ENCODE measurements at places on chromosomes 3 and 15.

GRCh38 chr3:56484525-56485032 lies 16.3 kb upstream of the ERC2 start:
- no peak for DNase-seq

- no peak for DNase-seq
Measured at GRCh38 chr15:101189409-101190091, 62.3 kb downstream of the CHSY1 start.

- no peak for DNase-seq
Measured at GRCh38 chr15:32698773-32699390, 18.9 kb upstream of the GREM1 start.

- DNase-seq: no peak
Measured at GRCh38 chr3:17030956-17031652, 146.3 kb downstream of the PLCL2 start.

GRCh38 chr3:195154111-195154791 lies 116.7 kb downstream of the XXYLT1 start:
- no peak for DNase-seq

DNA sequence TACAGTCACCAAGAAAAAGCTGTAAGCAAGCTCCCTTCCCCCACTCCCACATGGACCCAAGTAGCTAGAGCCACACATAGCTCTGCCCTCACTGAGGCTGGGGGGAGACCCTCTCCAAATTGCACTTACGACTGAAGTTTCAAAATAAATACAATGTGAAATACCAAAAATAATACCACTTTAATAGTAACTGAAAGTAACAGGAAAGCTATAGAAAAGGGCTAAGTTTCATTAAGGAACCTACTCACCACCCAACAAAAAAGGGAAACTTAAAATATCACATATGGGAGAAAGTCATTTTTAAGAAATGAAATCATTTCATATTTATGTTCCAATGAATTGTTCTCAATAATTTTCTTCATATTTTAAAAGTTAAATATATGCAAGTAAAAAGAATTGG lies 130.4 kb upstream of the UBE2E2 start:
- DNase-seq: no peak

GRCh38 chr3:39413691-39414420 lies 7.3 kb downstream of the RPSA start:
- no peak for DNase-seq

DNA sequence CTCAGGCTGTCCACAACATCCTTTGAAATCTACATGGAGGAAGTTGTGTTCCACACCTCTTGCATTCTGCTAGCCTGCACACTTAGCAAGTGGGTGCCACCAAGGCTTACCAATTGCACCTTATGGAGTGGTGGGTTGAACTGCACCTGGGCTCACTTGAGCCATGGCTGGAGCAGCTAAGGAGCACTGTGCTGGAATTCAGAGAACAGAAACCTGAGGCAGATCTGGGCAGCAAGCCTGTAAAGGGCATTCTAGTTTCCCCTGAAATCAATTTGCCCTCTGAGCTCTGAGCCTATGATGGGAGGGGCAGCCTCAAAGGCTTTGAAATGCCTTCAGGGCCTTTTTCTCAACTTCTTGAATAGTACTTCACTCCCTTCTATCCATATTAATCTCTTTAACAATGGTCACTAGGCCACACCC lies 18.0 kb downstream of the BTLA start:
- no peak for DNase-seq

GRCh38 chr3:127682561-127682960 lies 9.8 kb downstream of the ABTB1 start:
- DNase-seq: no peak

- no peak for DNase-seq
Measured at GRCh38 chr3:108136561-108137459, 46.0 kb upstream of the CD47 start.

GRCh38 chr15:58222679-58223078 lies 84.5 kb downstream of the AQP9 start:
- no peak for DNase-seq

- DNase-seq: no peak
Measured at GRCh38 chr3:72408983-72409779, 439.1 kb downstream of the SHQ1 start.

DNA sequence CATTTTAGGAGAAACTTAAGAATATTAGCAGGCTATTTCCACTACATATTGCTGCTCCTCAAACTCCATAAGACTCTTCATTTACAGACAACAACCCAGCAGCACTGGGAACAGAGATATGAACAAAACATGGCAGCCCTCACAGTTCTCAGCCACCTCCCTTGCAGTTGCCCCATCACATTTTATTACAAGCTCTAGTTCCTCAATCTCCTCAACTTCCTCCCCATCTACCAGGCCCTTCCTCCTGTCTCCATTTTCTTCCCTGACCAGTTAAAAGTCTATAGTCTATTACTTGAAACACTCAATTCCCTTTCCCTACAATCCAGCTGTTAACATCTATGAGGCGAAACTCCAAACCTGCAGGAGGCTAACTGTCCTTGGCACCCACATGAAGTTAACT lies 412.5 kb downstream of the TBC1D5 start:
- no peak for DNase-seq

DNA sequence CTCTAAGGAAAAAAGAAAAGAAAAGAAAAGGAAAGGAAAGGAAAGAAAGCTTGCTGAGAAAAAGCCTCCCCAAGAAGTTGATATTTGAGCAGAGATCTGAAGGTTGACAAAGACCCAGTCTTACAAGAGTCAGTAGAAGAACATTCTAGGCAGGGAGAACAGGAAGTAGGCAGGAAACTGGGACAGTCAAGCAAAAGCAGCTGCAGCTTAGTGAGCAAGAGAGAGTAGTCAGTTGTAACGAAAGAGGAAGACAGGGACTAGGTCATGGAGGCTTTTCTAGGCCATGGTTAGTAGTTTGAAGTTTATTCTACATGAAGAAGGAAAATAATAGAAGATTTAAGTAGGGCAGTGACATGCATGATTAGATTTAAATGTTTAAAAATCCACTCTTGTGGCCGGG lies 31.8 kb upstream of the KLHL6 start:
- no peak for DNase-seq

DNA sequence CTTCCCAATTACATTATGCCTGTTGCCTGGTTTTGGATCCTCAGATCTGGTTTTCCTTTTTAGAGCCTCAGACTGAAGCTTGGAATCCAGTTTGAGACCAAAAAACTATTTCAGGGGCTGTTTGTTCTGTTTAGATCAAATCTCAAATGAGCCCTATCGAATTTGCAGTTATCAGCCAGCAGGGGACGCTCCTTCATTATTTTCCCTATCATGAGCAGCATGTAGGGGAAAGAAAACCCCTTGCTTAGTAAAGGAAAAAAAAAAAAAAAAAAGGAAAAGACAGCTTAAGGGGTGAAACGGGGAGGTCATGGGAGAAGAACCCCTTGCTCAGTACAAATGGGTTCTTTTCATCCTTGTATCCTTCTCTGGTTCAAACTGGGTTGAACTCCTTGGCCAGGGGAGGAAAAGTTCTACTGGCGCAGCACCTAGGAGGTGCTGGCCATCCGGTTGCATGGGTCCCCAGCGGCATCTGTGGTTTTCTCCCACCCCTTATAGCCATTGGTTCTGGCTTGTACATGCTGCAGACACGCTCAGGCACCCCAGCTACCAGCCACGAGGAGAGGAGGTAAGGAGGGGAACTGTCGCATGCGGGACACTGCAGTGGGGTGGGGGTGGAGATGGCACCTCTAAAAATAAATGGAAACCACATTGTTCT lies 1375.1 kb upstream of the ALCAM start:
- no peak for DNase-seq

GRCh38 chr3:50502584-50503423 lies 630 bp downstream of the CACNA2D2 start:
- DNase-seq: peak; percentile 39

DNA sequence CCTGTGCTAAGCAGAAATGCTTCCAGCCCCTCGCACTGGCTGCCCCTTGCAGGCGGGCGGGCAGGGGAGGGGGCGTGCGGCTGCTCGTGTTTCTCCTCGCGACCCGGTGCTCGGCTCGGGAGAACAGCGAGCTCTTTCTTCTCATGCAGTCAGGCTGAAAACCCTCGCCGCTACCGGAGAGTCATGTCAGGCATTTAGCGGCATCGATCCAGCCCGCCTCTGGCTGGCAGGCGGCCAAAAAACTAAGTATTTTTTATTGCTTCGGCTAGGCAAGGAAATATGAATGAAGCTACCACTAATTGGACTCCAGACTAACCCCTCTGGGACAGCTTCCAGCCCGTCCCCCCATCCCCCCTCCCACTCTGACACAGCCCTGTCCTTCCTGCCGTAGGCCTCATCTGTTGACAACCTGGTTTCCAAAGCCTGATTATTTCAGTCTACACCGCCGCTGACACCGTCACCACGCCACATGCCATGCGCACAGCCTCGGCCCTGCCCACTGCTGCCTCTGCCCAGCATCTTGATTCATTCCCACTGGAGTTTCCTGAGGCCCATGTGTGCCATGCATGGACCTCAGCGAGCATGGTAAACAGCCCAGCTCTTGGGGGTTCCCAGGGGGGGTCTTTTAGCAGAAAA lies 35.3 kb downstream of the TLE3 start:
- no peak for DNase-seq

DNA sequence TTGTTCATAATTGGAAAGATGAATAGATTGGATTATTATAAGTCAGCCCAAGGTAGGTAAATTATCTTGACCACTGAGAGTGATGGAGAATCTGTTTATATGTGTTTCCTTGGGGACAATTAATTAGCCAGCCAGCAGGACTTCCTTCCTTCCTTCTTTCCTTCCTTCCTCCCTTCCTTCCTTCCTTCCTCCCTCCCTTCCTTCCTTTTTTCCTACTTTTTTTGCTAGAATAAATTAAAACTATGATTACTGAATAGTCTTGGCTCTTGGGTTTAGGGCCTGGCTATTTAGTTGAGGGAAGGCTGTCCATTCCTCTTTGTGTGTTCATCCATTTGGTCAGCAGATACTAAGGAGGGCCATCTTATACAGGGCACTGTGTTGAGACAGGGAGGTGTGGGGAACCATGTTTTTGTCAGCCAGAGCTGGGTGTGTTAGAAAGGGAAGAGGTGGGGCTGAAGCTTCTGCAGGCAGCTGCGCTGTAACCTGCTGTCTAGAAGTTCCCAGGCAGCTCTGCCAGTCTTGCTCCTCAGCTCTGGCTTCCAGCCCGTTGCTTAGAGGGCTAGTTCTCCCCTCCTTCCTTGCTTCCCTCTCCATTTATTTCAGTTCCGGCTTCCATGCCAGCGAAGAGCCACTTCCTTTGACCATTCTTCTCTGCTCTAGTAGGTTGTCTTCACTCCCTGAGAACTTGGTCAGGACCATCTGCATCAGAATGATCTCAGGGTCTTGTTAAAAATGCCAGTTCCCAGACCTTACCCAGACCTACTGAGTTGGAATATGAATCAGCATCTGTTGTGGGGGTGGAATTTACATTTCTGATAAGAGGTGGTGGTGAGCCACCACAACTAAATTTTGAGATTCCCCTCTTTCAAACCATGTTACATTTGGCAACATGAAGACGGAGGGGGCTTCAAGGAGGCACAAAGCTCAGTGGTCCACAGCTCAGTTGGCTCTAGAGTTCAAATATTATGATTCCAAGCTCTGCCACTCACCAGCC lies 113.9 kb downstream of the DGKG start:
- DNase-seq: no peak

DNA sequence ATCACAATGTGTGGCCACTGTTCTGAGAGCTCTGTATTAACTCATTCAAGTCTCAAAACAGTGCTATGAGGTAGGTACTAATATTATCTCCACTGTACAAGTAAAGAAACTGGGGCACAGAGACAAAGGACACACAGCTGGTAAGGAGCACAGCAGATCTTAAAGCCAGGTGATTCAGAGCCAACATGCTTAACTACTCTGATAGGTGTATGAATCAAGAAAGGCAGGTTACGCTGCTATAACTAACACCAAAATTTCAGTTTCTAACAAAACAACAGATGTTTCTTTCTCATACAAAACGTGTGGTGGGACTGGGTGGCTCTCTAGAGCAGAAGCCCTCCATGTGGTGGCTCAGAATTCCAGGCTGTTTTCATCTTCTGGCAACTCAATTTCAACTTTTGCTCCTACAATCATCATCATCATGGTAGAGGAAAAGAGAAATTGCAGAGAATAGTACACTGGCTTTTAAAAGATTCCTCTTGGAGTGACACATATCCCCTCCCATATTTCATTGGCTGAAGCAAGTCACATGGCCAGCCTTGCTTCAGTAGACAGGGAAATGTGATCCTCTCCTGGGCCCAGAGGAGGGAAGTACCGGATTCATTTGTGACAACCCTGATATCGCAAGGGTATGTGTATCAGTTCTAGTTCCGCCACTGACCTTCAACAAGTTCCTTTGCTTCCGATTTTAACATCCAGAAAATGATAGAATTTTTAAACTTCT lies 126.2 kb upstream of the PTX3 start:
- DNase-seq: no peak

- DNase-seq: no peak
Measured at GRCh38 chr15:74799255-74799855, 13.3 kb upstream of the LMAN1L start.
